K562 (cell line): ENCODE measurements at places on chromosomes 2 and 18. TPM values are rescaled to one million over a fixed set of nuclear protein-coding genes. Genes with fewer than 3 reads are reported as not detected.
A peak's percentile ranks its signal among the peaks of the same experiment; 100 is the strongest.

- DNase-seq = no peak
These were observed 40.9 kb upstream of the LAPTM4A start for GRCh38 chr2:20092226-20092900.

DNA sequence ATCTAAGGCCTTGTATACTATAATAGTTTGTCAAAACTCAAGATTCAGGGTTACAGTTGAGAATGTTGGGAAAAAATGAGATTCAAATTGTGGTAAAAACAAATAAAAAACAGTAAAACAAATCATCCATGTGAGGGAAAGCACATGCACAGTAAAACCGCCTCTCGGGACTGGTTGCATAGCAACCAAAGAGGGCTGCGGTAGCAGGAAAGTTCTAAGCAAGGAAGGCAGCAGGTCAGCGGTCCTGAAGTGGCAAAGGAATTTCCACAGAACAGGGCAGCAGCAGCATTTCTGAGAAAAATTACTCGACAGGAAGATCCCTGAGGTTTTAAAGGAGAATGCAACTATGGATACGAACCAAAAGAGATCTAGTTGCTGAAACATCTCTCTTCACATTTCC lies 93.7 kb downstream of the DYNAP start:
- DNase-seq = peak; percentile 6

- no peak for DNase-seq
These were observed 57.4 kb downstream of the CELF4 start for GRCh38 chr18:37508207-37508606.

GRCh38 chr2:98607104-98607503 lies 1.2 kb downstream of the COA5 start:
- no peak for DNase-seq

DNA sequence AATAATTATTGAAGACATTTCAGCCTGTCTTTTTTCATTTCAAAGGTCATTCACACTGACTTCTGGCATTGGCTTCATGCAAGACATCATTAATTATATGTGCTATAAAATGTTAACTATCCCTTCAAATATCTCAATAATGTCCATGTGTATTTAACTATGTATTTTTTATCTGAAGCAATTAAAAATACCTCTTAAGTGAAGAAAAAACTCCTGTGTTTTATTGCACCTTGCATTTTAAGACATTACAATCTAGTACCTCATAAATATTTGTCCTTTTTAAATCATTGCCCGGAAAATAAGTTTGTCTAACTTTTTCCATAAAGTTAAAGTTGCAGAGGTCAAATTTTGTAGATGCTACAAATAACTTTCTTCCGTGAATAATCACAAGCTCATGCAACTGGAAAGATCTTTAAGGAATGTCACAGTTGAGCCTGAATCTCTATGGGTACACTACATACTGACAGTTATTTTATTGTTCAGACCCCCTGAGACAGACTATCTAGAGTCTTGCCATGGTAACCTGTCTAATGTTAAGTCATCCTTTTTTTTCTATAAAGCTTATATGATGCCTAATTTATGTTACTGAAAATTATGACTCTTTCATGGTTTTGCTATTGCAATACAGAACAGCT lies 38.4 kb upstream of the COBLL1 start:
- no peak for DNase-seq

Gene MOCOS
- total RNA-seq = 12.4 TPM in 2 replicates

Gene CAVIN2
- 70.5 and 74.6 TPM in 2 replicates for total RNA-seq

GRCh38 chr2:219718066-219718465 lies 90.6 kb downstream of the SLC4A3 start:
- no peak for DNase-seq

GRCh38 chr2:109331896-109332848 lies 203.2 kb downstream of the SH3RF3 start:
- DNase-seq = peak; percentile 24

DNA sequence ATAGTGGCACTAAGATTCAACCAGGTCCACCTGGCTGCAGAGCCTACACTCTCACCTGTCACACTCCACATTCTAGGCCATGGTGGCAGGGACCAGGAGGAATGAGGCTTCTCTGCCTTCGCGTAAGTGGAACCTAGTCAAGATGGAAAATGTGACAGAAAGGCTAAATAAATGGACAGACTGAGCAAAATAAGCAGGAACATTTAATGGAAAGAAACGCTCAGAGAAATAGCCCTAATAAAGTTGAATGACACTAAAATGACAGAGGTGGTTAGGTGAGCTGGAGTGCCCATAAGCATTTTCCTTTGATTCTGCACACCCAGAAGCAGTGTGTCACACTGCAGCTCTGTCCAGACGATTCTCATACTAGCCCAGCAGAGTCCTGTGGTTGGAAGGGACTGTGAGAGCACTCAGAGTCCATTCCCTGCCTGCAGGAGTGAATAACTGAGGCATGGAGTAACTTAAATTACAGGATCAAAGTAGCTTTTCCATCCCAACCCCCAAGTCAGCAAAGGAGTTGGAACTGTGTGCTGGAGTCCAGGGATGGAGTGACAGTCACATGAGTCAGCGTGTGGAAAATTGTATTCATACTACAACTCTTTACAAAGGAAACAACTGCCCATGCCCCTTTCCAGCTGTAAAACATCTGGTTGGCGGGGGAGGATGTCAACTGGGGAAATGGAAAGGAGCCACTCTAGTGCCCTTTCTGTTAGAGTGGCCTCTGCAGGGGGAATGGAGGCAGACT lies 105.4 kb upstream of the LGALSL start:
- DNase-seq = no peak

DNA sequence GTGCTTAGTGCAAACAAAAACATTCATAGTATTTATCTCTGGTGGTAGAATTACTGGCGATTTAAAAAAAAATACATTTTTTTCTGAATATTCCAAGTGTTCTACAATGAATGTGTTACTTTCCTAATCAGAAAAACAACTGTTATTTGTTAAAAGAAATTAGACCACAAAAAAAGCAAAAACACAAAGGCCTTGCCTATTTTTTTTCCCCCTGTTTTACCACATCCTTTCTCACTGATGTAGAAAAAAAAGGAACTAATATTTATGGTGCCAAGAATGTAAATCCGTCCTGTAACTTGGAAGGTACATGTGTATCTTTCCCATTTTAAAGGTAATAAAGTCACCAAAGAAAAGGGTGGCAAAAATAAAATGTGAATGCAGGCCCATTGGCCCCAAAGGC lies 28.4 kb upstream of the MGAT4A start:
- no peak for DNase-seq

DNA sequence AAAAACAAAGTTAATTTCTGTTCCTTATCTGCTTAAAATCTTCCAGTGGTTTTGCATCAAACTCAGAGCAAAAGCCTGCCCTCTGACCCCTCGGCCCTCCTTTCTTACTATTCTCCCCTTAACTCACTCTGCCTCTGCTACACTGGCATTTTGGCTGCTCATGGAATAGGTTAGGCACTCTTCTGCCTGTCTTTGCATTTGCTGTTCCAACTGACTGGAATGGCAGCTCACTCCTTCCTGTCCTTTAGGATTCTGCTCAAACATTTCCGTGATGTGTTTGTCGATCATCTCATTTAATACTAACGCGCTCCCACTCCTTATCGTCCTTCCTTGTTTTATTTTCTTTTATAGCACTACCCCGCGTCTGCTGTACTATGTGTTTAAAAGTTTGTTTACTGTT lies 815 bp downstream of the CEBPZ start:
- peak; percentile 15 for DNase-seq

DNA sequence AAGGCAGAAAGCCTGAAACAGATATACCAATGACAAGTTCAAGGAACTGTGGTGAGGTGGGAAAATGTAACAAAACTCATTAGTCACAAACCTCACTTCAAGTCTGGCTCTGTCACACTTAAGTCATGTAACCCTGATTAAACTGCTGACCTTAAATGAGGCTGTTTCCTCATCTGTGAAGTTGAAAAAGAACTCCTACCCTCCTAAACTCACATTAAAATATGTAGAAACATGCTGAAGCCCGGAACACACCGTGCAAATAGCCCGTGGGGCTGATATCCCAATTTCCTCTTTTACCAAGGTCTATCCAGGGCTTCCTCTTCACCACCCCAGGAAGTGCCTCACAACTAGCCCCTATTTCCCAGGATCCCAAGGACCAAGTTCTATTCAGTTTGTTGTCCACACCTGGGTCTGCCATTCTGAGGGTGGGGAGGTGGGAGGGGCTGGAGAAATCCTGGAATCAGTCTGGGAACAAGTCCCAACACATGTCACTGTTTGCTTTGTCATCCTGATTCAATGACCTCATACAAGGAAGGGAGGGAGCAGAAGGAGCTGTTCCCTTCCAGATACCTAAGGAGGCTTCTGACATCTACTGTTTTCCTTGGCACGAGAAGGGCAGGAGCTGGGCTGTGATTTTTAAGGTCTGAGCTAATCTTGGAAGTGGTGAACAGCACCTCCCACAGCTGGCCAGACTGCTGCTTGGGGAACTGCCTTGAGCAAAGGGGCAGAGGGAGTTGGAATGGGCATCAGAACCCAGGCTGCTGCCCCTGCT lies 42.3 kb downstream of the SLC4A1AP start:
- DNase-seq = no peak

Gene CCBE1
- 0.13 and 0.20 TPM in 2 replicates for total RNA-seq

- DNase-seq = no peak
These were observed 7.3 kb upstream of the WDR33 start for GRCh38 chr2:127818241-127818640.

Gene FHOD3
- total RNA-seq = 0.11 TPM in 1 of 2 replicates, not detected in the other

DNA sequence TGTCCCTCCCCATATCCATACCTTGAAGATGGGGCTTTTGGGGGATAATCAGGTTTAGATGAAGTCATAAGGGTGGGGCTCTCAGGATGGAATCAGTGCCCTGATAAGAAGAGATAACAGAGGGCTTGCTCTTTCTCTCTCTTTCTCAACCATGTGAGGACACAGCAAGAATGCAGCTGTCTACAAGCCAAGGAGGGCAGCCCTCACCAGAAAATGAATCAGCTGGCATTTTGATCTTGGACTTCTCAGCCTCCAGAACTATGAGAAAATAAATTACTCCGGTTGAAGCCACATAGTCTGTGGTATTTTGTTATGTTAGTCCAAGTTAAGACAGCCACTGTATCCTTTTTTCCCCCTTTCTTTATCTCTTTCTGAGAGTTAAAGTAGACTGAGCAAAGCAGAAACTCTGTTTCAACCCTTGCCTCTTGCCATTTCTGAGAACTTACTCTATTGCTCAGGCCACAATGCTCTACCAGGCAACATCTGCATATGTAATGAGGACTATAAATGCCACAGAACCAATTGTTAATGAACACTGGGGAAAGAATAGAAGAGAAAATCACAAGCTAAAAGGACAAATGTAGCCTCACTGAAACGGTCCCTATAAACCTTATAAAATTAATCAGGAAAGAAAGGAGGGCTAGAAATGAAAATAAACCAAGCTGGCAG lies 56.9 kb downstream of the SRBD1 start:
- no peak for DNase-seq

DNA sequence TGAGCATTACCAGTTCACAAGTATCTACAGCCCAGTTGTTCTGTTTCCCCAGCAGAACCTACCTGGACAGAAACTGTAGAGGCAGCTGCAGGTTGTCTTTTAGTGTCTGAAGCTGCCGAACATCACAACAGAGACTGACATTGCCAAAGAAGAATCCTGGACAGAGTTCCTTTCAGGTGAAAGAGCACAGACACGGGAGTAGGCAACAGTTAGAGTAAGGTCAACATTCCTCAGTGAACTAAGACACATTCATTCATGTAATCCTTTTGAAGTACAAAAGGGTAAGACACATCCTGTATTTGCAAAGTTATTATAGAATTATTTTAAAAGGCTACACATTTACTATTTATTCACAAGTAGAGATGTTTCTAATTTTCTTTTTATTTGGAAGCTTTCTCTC lies 14.3 kb downstream of the NPC1 start:
- DNase-seq = no peak

- DNase-seq = no peak
These were observed 205.0 kb upstream of the ZNF521 start for GRCh38 chr18:25557011-25557410.

DNA sequence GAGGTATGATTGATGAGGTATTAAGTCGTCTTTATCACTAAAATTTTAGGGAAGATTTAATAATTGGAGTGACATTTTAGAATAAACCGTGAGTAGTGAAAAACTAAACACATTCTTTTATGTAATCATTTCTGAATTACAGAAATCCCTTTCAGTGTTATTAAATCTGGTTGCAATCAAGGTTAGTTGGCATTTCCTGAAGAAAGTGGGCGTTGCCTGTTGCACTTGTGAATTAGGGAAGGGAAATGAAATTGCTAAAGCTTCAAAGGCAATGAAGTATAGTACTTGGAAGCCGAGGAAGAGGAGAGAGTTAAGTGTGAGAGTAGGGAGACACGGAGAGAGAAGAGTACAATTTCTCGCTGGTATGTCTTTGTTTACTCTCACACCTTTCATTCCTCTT lies 274.5 kb downstream of the SLC8A1 start:
- no peak for DNase-seq

- DNase-seq = no peak
These were observed 105.7 kb downstream of the PDE1A start for GRCh38 chr2:182321096-182321495.

- no peak for DNase-seq
These were observed 599.9 kb downstream of the RNF144A start for GRCh38 chr2:7517088-7517487.

- DNase-seq = no peak
These were observed 61.9 kb upstream of the CREB1 start for GRCh38 chr2:207467716-207468347.

- DNase-seq = no peak
These were observed 48.0 kb downstream of the FEZ2 start for GRCh38 chr2:36550006-36550405.

Gene HOXD12
- total RNA-seq = not detected in 2 replicates

Gene IL36A
- not detected in 2 replicates for total RNA-seq

DNA sequence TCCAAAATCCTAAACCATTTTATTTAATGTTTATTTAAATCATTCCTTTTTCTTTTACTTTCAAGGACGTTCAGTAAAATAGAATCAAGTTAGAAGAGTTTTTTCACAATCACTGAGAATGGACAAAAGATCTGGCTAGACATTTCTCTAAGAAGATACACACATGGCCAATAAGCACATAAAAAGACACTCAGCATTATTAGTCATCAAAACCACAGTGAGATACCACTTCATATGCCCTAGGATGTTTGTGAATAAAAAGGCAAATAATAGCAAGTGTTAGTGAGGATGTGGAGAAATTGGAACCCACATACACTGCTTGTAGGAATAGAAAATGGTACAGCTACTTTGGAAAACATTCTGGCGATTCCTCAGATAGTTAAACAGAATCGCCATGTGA lies 76.1 kb downstream of the RHBDD1 start:
- no peak for DNase-seq

DNA sequence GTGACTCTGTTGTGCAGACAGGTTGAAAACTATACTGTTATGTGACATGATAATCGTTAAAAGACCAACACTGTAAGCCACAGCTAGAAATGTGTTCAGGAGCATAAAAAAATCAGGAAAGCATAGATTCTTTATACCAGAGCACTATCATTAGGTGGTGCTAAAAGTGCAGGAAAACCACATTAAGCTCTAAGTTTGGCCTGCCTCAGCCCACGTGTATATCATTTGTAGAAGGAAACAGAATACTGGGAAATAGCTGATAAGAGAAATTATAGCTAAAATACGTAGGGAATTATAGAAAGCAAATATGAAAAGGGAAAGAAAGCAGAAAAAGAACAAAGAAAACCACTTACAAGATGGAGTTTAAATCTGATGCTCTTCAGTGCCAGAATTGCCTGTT lies 26.5 kb upstream of the C2orf74 start:
- no peak for DNase-seq

Gene ACTR2
- total RNA-seq = 215 and 239 TPM in 2 replicates

GRCh38 chr2:40564184-40564583 lies 112.3 kb upstream of the SLC8A1 start:
- DNase-seq = no peak
